ENCODE measurements at places on chromosomes 11 and 22. TPM values are rescaled to one million over a fixed set of nuclear protein-coding genes. Genes with fewer than 3 reads are reported as not detected.

THY1 gene
- total RNA-seq = 12.7 TPM

IGSF9B gene
- 1.6 TPM for total RNA-seq

TPBGL gene
- total RNA-seq = 0.35 TPM

FGF3 gene
- total RNA-seq = not detected

PYGM gene
- 0.79 TPM for total RNA-seq

MAP4K2 gene
- total RNA-seq = 8.8 TPM

BLID gene
- not detected for total RNA-seq

TYR gene
- total RNA-seq = not detected

LMO1 gene
- 2.5 TPM for total RNA-seq

TEX54 gene
- not detected for total RNA-seq

RFPL3 gene
- total RNA-seq = not detected

FOLR3 gene
- not detected for total RNA-seq

PRR33 gene
- not detected for total RNA-seq

FLRT1 gene
- 0.09 TPM for total RNA-seq

MYOD1 gene
- total RNA-seq = not detected

CDKN1C gene
- 0.56 TPM for total RNA-seq

ZNF202 gene
- 9.3 TPM for total RNA-seq

HEPHL1 gene
- total RNA-seq = not detected

DDIAS gene
- 18.2 TPM for total RNA-seq

DAGLA gene
- total RNA-seq = 5.5 TPM

PARVB gene
- total RNA-seq = 39.3 TPM

CDON gene
- 2.0 TPM for total RNA-seq

DDT gene
- total RNA-seq = 151 TPM

OR51Q1 gene
- not detected for total RNA-seq

PNPLA5 gene
- not detected for total RNA-seq

SLC25A45 gene
- total RNA-seq = 13.7 TPM

IGLL1 gene
- not detected for total RNA-seq

IRAG1 gene
- 0.05 TPM for total RNA-seq

DEUP1 gene
- not detected for total RNA-seq

NLRX1 gene
- total RNA-seq = 9.7 TPM

C11orf86 gene
- total RNA-seq = 57.8 TPM

GAS2 gene
- total RNA-seq = 0.79 TPM

IL18 gene
- 83.8 TPM for total RNA-seq

ASPHD2 gene
- 1.3 TPM for total RNA-seq

MOGAT2 gene
- not detected for total RNA-seq

MTA2 gene
- 86.2 TPM for total RNA-seq

FXYD6 gene
- 0.16 TPM for total RNA-seq

CHRM4 gene
- total RNA-seq = 0.75 TPM

ABCC8 gene
- 1.4 TPM for total RNA-seq

FOLR2 gene
- not detected for total RNA-seq

SUN2 gene
- 26.7 TPM for total RNA-seq

PGGHG gene
- total RNA-seq = 9.8 TPM

NUDT8 gene
- total RNA-seq = 14.4 TPM

FDXACB1 gene
- total RNA-seq = 2.0 TPM

PATE2 gene
- not detected for total RNA-seq

SLCO2B1 gene
- 6.7 TPM for total RNA-seq

PRR5 gene
- total RNA-seq = 15.1 TPM

OR52E8 gene
- not detected for total RNA-seq

DKK3 gene
- 11.9 TPM for total RNA-seq

CHRM1 gene
- total RNA-seq = 0.06 TPM

FEN1 gene
- total RNA-seq = 103 TPM

PIH1D2 gene
- total RNA-seq = 1.3 TPM

HSPB2 gene
- not detected for total RNA-seq

NAALAD2 gene
- total RNA-seq = not detected

FXYD2 gene
- total RNA-seq = 16.9 TPM

SAA4 gene
- total RNA-seq = not detected

BACE1 gene
- total RNA-seq = 7.7 TPM

SLC3A2 gene
- 884 TPM for total RNA-seq

MYEOV gene
- total RNA-seq = 113 TPM

All from A549 treated with CpdA at 1 μM for 4 hours (cell line).